ENCODE measurements at places on chromosomes 7 and 10.

GRCh38 chr7:151520419-151521261 is 945 bp upstream of the RHEB start:
- DNase-seq: peak; percentile 11

GRCh38 chr10:119931871-119932270 is 39.3 kb downstream of the SEC23IP start:
- no peak for DNase-seq

DNA sequence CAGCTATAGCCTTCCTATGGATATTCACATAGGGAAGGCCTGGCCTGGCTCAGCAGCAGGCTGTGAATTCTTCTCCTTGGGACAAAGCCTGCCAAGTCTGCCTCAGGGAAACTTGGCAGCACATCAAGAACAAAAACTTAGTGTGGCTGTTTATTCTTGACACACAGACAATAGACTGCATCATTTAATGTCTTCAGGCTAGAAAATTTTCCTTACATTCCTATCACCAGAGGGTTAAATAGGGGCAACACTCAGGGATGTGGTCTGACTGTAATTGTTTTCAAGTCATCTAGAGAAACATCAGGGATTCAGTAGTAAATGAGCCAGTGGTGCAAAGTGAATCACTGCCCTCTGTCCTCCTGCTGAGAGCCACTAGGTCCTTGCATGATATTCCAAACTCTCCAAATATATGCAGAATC is 137.3 kb downstream of the SEMA3C start:
- DNase-seq: no peak

DNA sequence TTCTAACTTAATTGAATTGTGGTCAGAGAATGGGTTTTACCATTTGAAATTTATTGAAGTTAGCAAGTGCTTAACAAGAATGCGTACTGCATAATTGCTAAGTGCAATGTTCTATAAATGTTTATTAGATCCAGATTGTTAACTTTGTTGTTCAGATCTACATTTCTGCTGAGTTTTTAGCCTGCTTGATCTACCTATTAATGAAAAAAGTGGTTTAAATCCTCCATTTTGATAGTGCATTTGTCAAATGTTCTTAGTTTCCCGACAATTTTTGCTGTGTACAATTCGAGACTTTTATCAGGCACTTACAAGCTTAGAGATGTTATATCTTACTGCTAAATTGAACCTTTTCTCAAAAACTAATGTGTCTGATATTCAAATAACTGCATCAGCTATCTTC is 156.4 kb upstream of the ADCY1 start:
- DNase-seq: no peak

DNA sequence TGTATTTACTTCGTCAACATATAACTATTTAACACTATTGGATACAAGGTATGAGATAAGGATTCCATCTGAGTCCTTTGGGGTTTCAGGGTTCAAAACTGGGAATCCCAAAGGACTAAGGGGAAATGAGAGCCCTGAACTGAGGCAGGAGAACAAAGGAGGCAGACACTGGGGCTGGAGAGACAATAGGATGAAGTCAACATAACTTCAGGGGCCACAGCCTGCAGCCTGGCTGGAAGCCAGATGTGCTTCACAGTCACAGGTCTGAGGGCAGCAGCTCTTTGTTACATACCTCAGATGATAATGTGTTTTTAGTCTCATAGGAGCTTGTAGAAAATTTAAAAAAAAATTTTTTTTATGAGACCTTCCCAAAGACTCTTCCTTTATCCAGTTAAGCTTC is 73.3 kb downstream of the NRF1 start:
- no peak for DNase-seq

- no peak for DNase-seq
Observed at GRCh38 chr10:52379287-52379686, 65.2 kb downstream of the DKK1 start.

DNA sequence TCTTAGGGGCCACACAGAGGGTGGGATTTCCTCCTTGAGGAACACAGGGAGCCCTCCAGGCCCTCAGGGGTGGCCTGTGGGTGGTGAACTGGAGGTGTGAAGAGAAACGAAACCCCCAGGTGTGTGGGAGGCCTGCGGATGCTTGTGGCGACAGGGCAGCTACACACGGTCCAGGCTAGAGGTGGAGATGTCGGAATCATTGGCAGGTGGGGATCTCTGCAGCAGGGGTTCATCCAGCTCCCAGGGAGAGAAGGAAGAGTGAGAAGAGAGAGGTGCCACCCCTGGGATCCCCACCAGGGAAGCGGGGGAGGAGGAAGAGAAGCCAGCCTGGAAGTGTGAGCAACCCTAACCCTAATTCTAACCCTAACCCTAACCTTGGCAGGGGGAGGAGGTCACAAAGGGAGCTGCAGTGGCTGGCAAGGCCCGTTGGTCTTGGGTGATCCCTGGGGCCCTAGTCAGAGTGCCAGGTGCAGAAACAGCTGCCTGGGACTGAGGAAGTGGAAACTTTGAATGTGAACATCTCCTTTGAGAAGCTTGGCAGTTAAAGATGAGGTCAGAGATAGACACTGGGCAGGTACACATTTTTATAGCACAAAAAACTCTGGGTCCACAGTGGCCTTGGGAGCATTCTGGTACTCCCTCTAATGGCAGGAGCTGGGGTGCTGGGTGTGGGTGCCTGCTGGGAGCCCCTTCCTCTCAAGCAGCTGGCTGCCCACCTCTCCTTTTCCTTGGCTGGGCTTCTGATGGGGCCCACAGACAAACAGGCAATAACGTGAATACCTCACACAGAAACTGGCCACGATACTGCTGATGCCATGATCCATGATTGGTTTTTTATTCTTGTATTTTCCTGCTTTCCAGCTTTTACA is 6.8 kb upstream of the AEBP1 start:
- DNase-seq: no peak
